Activated CD8-positive, alpha-beta memory T cell treated with anti-CD3 and anti-CD28 coated beads, Interleukin-2, amount 50 U/mL, for 4 hours (primary cell): ENCODE measurements at places on chromosomes 13 and 19.
A peak's percentile ranks its signal among the peaks of the same experiment; 100 is the strongest.

GRCh38 chr19:38763795-38764220 lies 9.5 kb downstream of the LGALS7 start:
- no peak for DNase-seq

DNA sequence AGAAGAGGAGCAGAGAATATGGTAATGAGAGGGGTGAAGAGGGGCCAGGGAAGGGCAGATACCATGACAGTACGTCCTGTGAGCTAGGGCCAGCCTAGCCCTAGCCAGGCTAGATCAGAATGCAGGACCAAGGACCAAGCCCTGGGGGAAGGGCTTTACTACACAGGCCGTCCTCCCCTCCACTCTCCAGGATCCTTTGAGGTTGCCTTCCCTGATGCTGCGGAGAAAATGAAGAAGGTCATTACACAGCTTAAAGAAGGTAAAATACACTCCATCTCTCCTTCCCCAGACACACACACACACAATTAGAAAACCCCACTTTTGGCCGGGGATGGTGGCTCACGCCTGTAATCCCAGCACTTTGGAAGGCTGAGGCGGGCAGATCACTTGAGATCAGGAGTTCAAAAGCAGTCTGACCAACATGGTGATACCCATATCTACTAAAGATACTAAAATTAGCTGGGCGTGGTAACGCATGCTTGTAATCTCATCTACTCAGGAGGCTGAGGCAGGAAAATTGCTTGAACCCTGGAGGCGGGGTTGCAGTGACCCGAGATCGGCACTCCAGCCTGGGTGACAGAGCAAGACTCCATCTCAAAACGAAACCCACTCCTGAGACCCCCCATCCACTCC lies 8.5 kb downstream of the SPACA6 start:
- DNase-seq: no peak

- no peak for DNase-seq
These were observed at the start of gene NLRP12 for GRCh38 chr19:53824134-53824611. TSS of gene NLRP12 (minus strand) at chr19:53824314. CDS start at chr19:53824174, 140 bp downstream.

DNA sequence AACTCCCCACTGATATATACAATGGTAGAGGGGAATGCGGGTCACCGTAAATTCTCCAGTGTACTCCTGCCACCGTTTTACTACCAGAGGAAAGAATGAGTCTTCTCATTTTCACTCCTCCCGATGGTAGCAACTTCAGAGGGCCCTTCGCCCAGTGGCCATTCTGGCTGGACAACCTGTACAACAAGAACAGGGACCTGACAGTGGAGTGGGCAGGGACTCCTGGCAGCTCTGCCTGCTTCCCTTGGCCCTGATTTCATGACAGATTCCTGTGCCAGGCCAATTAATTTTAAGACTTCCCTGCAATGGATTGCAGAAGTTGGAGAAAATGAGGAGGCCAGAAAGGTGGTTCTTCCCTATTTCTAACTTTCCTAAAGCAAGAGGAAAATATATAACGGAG lies 148.9 kb downstream of the GPC6 start:
- no peak for DNase-seq

DNA sequence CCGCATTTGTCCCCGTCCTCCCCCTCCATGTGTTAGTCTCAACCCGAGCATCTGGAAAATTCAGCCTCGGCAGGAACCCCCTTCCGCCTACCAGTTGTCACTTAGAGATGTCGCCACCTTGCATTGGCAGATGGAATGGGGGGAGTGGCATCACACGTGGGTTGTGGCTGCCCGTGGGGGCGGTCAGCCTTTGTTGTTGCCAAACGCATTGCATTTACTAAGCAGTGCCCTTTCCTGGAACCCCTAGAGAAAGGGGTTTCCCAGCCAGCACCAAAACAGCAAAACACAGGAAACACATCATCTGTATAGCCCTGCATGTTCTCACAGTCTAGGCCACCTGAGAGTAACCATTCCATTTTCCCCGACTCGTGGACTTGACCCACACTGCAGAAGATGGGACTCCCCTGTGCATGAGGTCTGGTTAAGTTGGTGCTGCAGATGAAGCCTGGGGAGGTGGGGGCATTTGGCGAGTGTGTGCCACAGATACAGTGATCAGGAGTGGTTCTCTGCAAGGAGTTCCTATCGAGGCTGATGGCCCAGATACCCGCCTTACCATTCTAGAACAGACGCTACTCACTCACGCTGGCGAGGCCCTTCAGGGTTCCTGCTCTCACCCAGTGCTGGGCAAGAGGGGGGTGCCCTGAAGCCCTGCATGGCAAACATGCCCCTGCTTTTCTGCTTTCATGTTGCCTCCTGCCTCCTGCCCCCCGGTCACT lies 38.3 kb downstream of the TMED1 start:
- peak; percentile 85 for DNase-seq

- no peak for DNase-seq
These were observed 33.6 kb upstream of the HMGB1 start for GRCh38 chr13:30499338-30499737.

- DNase-seq: no peak
These were observed 367.0 kb downstream of the NALCN start for GRCh38 chr13:101049166-101049850.

DNA sequence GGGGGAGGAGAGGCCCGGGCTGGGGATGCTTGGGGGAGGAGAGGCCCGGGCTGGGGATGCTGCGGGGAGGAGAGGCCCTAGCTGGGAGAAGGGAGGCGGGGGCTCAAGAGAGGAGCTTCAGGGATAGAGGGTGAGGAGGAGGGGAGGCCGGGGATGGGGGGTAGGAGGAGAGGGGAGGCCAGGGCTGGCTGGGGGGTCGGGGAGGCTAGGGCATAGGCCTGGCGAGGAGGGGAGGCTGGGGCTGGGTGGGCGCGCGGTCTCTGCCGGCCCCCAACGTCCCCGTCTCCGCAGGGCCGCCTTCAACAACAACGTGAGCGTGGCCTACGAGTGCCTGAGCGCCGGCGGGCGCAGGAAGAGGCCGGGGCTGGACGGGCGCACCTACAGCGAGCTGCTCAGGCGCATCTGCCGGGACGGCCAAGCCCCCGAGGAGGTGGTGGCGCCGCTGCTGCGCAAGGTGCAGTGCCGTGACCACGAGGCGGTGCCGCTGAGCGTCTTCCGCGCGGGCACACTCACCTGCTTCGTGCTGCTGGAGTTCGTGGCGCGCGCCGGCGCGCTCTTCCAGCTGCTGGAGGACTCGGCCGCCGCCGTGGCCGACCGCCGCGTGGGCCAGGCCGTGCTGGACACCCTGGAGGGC lies 11.4 kb downstream of the TPGS1 start:
- DNase-seq: peak; percentile 73

DNA sequence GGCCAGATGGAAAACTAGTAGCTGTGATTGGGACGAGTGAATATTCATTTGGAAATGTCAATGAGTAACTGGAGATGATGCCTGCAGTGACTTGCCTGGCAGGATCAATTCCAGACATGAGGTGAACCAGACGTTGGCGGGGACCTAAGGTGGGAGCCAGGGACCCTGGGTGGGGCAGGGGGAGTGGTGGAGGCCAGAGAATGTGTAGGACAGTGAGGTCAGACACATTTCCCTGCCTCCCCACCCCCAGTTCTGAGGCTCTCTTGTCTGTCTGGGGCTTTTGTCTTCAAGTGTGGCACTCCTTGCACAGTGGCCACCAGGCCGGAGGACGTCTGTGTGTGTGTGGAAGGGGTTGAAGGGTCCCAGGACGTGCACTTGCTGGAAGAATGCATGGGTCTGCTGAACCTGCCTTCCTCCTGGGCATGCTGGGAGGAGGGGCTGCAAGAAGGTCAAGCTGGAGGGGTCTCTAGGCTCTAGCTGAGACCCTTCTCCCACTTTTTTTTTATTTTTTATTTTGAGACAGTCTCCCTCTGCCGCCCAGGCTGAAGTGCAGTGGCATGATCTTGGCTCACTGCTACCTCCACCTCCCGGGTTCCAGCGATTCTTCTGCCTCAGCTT lies 51.6 kb downstream of the CHST8 start:
- no peak for DNase-seq

DNA sequence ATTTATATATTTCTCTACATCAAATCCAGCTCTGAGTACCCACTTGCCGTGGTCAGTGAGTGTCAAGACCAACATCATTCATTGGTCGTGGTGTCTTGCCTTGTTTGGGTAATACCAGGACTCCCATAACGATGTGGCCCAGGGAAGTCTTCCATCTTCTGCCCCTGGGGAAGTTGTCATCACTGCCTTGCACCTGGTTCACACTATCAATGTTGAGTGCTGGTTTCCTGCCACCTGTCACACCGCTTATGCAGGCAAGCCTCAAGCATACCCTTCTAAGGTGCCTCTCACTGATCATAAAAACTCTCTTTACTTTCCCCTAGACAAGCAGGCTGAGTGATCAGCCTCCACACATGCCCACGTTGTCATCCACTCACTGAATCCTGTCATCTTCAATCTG lies 382.4 kb downstream of the KCTD12 start:
- DNase-seq: no peak

DNA sequence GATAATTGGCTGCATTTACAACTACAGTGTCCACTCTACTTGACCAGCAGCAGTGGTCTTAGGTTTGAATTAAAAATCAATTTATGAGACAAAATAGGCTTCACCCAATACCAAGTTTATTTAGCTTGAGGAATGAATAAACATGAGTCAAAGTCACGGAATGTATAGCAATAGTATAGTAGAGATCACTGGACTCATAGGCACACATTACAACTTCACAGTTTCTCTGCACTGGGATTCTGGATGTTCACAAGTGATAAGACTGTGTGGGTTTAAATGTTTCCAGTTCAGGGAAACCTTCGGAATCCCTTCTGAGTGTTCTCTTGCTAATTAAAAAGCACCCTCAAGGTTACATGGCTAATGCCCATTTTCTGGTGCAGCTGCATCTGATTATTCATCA lies 1064.9 kb downstream of the SLITRK5 start:
- no peak for DNase-seq

DNA sequence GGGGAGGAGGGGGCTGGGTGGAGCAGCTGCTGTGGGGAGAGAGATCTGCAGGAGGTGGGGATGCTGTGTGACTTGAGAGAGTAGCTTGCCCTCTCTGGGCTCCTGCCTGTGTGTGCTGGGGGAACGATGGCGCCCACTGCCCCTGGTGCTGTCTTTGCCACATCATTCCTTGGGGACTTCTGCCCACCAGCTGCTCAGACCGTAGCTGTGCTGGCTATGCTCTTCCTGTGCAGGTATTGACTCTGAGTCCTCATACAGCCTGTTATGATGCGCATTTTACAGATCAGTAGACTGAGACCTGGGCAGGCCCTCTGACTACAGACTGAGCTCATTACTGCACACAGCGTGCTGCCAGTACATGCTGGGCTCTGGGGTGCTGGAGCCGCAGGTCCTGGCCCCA lies 51.1 kb downstream of the DNM2 start:
- DNase-seq: no peak

- DNase-seq: no peak
These were observed 130.5 kb downstream of the PAN3 start for GRCh38 chr13:28268800-28269223.

GRCh38 chr19:50286443-50286842 lies 42.7 kb downstream of the KCNC3 start:
- DNase-seq: no peak

DNA sequence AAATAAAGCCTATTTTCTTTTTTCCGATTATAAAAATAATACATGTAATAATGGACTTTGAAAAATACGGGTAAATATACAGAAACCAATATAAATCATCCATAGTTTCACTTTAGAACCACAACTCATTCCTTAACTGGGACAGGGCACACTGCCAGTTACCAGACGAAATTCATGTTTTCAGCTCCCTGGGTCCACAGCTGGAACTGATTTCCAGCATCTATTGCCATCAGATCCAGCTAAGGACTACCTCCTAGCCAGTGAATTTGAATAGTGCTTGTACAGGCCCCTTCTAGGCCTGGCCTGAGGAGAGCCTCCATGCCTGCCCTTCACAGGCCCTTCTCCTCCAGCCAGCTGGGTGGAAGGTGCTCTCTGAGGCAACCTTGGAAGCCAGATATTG lies 30.0 kb upstream of the ATP12A start:
- DNase-seq: no peak

GRCh38 chr13:79531542-79532254 lies 50.7 kb downstream of the NDFIP2 start:
- no peak for DNase-seq

DNA sequence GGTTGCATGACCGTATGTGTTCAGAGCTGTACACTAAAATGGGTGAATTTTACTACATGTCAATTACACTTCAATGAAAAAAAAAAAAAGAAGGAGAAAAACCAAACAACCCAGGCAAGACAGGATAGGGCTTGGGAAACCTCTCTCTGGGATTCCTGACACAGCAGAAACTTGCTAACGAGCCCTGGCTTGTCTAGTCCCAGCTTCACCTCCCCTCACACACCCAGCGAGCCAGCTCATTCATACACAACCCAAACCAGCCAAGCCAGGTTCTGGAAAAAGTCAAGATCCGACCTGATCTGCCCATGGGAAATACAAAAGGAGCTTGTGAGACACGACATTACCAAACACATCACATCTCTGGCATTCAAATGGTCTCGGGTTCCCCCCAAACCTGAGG lies 3.7 kb upstream of the TECR start:
- no peak for DNase-seq

DNA sequence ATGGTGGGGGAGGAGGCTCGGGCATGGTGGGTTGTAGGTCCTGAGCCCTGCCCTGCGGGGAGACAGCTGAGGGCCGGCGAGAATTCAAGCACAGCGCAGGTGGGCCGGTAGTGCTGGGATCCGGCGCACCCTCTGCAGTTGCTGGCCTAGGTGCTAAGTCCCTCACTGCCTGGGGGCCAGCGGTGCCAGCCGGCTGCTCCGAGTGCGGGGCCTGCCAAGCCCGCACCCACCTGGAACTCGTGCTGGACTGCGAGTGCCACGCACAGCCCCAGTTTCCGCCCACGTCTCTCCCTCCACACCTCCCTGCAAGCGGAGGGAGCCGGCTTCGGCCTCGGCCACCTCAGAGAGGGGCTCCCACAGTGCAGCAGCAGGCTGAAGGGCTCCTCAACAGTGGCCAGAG lies 33.7 kb downstream of the EEF1AKMT1 start:
- no peak for DNase-seq

DNA sequence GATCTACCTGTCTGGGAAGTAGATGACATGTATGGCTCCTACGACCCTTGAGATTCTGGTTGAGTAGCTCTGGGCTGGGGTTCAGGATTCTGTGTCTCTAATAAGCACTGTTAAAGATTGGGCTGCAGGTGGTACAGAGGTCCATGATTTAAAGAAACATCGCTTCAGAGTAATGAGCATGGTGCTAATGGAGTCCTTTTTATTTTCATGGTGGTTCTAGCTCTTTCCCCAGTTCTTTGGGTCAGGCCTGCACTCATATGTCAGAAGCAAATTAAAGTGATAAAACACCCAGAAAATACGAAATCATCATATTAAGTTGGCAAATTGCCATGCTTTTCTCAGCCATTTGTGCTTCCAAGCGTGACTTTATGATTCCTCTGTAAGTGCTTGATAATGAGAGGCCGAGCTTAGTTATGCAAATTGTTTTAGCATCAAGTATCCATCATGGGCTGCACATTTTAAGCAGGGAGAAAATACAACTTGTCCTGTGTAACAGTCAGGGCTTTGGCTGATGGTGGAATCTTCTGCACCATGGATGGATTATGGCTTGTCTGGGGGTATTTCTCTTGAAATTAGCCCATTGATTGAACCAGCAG lies 45.1 kb downstream of the MTUS2 start:
- DNase-seq: no peak

- no peak for DNase-seq
These were observed 10.8 kb downstream of the PRKCSH start for GRCh38 chr19:11446271-11446651.

GRCh38 chr19:3098515-3099346 lies 4.6 kb downstream of the GNA11 start:
- DNase-seq: no peak
